ENCODE measurements at places on chromosomes 2 and 18. TPM values are rescaled to one million over a fixed set of nuclear protein-coding genes. Genes with fewer than 3 reads are reported as not detected.

MC5R gene
- total RNA-seq: not detected

CMPK2 gene
- 12.0 TPM for total RNA-seq

GRCh38 chr2:28629910-28630309, 121.7 kb upstream of the PPP1CB start:
- H3K27me3 ChIP-seq: no peaks in the 10 kb centered on the region
- no peak overlapping the region for H3K4me3 ChIP-seq
- no peak overlapping the region for H3K27ac ChIP-seq

GRCh38 chr2:107717661-107718060, 109.0 kb upstream of the RGPD4 start:
- H3K27ac ChIP-seq: no peak overlapping the region
- no peak overlapping the region for H3K4me3 ChIP-seq
- H3K27me3 ChIP-seq: no peaks in the 10 kb centered on the region
- no peaks in the 10 kb centered on the region for H3K4me1 ChIP-seq

TFPI gene
- total RNA-seq: 104 TPM

DNA sequence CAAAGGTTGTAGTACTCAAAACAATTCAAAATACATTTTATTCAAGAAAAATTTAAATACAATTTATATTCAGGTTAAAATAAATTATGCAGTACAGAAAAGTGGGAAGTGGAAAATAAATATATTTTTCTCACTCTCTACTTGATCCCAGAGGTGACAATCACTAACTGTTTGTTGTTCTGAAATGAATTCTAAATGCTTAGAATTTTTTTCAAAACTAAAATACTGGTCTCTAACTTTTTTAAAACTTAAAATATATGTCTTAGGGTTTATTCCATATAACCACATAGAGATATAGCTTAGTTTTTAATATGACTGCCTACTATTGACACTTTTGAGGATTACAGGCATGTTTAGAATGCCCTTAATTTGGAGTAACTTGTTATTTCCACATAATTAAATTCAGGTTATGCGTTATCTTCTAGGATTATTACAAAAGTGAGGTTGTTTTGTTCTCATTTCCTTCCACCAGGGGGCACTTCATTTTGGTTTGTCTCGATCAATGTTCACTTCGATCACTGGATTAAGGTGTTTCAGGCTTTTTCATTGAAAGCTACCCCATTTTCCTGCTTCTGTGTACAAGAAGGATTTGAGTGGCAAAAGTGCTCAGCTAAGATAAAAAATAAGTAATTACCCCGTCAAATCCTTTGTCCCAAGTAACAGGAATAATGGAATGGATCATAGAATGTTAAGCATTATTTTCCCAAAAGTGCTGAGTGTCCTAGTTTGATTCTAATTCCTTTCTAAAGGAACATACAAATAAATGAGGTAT, 27.1 kb upstream of the TFPI start:
- no peak overlapping the region for H3K4me3 ChIP-seq
- no peaks in the 10 kb centered on the region for H3K36me3 ChIP-seq

DNA sequence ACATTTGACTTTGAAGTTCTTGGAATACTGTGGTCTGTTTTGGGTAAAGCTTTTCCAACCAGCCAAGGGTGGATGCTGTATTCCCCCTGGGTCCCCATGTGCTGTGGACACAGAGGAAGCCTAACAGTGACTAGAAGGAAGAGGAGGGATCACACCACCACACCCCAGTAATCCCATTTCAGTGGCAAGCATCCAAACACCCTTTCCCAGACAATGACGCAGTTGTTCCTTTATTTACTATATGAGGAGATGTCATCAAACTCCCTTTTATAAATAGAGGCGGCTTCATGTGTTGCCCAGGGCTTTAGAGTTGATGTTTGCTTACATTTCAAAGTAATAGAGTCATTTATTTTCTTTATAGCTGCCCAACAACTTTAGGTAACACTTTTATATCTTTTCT, 959.4 kb upstream of the GYPC start:
- H3K27me3 ChIP-seq: no peaks in the 10 kb centered on the region
- H3K4me1 ChIP-seq: no peaks in the 10 kb centered on the region
- H3K4me3 ChIP-seq: no peak overlapping the region
- no peak overlapping the region for H3K27ac ChIP-seq
- no peaks in the 10 kb centered on the region for H3K36me3 ChIP-seq

DNA sequence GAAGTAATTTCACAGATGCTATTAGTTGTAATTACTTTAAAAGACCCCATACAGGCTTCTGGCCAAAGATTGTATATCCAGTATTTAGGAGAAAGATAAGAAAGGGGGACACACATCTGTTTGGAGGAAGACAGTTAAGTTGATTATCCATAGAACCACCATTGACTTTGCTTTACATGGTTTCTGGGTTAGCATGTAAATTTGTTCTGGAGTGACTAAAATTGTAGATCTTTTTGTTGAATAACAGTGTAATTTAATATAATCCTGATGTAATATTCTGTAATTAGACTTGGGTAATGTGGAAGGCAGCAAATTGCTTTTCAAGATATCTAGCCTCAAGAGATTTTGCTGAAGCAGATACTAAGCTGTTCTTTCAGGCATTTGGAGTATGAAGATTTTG, 17.2 kb downstream of the COMMD1 start:
- H3K4me3 ChIP-seq: no peak overlapping the region
- H3K4me1 ChIP-seq: peaks cover 12% of the 10 kb centered on the region
- DNase-seq: no peak

KIAA2012 gene
- 0.11 TPM for total RNA-seq

DNA sequence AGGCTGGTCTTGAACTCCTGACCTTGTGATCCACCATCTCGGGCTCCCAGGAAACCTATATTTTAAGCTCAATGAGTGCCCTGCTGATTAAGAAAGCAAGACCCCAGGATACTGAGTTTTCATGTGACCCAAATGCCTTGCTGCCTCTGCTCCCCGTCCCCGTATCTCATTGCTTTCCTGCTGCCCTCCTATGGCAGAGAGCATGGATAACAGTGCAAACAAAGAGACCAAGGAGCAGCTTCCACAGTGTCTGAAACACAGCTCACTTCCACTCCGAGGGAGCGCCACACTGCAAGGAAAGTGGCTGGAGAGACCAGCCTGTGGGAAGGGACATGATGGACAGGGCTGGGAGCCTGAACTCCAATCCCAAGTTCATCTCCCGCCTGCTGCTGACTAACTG, 246.8 kb downstream of the TMEM182 start:
- no peaks in the 10 kb centered on the region for H3K36me3 ChIP-seq
- H3K27ac ChIP-seq: no peak overlapping the region
- H3K4me1 ChIP-seq: no peaks in the 10 kb centered on the region
- no peak for DNase-seq
- no peak overlapping the region for H3K4me3 ChIP-seq

FEZ2 gene
- 61.8 TPM for total RNA-seq

ZNF521 gene
- 22.5 TPM for total RNA-seq

DNA sequence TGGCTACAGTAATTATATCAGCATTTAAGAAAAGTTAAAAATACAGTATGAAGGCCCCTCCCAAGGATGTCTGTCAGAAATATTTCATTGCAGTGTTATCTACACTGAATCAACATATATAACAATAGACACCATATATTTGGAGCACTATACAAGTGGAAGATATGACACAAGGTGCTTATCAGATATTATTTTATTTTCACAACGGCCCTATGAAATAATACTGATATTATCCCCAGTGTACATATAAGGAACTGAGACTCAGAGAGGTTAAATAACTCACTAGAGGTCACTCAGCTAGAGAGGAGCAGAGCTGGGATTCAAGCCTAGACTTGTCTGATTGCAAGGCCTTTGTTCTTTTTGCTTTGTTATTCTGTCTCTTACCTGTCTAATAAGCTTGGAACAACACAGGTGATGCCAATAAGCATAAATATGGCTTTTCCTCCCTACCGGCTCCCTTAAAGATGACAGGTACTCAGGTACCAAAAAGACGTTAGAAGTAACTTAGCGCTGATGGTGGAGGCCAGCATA, 4.7 kb upstream of the SLC40A1 start:
- no peak overlapping the region for H3K4me3 ChIP-seq
- DNase-seq: no peak
- H3K36me3 ChIP-seq: no peaks in the 10 kb centered on the region
- no peaks in the 10 kb centered on the region for H3K27me3 ChIP-seq
- no peak overlapping the region for H3K27ac ChIP-seq

DNA sequence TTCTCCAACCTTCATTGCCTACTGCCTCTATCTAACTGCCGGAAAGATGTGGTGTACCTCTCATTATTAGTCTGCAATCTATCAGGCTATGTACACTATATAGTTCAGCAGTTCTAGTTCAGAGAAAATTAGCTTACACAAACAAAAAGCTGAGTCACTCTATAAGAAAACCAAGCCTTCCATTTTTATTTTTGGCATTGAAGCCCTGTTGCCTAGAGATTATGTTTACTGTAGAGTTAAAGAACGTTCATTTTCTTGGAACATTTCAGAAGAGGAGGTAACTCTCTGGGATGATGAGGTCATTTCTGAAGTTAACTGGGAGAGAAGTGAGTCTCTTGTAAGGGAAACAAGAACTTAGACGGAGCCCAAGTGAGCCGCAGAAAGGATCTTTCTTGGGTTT, 133.5 kb downstream of the FAM124B start:
- no peak overlapping the region for H3K4me3 ChIP-seq
- no peak for DNase-seq
- H3K27me3 ChIP-seq: no peaks in the 10 kb centered on the region

- no peak overlapping the region for H3K4me3 ChIP-seq
- H3K27me3 ChIP-seq: no peaks in the 10 kb centered on the region
- H3K27ac ChIP-seq: no peak overlapping the region
- no peak for DNase-seq
Measured at GRCh38 chr18:9894454-9895068, 8.8 kb downstream of the TXNDC2 start.

GRCh38 chr2:236541008-236541562, 28.5 kb upstream of the ACKR3 start:
- H3K4me1 ChIP-seq: no peaks in the 10 kb centered on the region
- H3K27me3 ChIP-seq: no peaks in the 10 kb centered on the region
- no peak overlapping the region for H3K4me3 ChIP-seq

Measured in adrenal gland (tissue), 19 donors.